ENCODE measurements at places on chromosomes 4 and X.

DNA sequence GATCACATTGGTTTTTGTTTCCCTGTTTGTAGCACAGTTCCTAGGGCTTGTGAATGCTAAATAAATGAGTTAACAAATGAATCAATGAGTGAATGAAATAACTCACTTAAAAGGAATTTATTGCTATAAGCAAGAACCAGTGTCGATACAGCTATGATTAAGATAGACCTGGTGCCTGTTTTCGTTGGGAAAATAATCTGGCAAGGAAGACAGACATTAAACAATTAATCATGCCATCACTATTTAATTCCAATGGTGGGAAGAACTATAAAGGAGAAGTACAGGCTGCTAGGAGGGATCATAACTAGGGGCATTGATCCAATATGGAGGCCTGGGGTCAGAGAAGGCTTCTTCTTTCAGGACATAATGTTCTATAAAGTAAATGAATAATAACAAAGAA lies 4.5 kb upstream of the CBR4 start:
- no peak for DNase-seq

- DNase-seq: no peak
Observed at GRCh38 chrX:98924511-98924910, 1485.6 kb downstream of the PCDH19 start.

- DNase-seq: no peak
Observed at GRCh38 chrX:22150371-22150770, 118.2 kb downstream of the PHEX start.

DNA sequence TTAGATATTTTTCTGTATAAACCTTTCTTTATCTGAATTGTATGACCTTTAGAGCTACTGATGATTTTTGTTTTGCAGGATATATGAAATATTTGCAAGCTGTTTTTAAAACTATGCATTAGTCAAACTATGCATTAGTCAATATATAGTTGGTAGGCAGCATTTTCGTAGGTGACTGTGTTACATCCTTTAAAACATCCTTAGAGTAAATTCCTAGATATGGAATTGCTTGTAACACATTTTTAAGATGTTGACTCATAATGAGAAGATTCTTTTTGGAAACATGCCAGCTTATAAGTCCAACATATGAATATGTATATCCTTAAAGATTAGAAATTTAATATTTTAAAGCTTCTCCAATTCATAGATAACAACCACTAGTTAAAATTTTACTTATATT lies 1768.5 kb downstream of the PCDH7 start:
- no peak for DNase-seq

DNA sequence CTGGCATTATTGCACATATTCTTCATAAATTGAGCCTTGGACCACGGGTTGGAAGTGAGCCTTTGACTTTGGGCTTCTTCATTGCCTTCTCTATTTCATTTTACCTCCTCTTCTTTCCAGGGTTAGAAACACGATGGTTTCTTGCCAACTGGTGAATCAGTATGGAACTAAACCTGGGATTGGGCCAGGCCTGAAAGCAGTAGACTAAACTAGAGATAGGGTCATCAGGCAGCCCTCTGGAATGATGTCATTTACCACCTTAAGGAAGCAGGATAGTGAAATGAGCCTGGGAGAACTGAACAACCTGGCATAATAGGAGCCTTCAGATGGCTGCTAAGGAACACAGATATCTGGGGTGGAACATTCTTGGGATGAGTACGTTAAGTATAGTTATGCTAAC lies 67.5 kb upstream of the ATP8A1 start:
- no peak for DNase-seq

- DNase-seq: no peak
Observed at GRCh38 chr4:182680234-182680653, 236.9 kb downstream of the DCTD start.

- no peak for DNase-seq
Observed at GRCh38 chr4:43680421-43680820, 768.2 kb downstream of the KCTD8 start.

DNA sequence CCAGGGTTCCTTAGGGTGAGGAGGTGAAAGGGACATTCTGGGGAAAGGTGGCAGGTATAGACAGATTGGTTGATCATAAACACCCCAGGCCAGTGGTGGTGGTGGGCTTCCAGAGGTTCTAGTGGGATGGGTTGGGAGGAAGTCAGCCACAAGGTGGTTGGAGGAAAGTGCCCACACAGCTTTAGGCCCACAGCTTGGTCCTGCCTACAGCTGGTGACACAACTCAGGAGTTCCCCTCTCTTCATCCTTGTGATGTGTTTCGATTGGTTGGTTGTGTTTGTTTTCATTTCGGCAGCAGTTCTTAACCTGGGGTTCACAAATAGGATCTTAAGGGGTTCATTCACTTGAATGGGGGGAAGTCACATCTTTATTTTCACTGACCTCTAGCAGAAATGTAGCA lies 157.0 kb downstream of the TMEM164 start:
- DNase-seq: no peak

GRCh38 chr4:153159728-153160221 lies 44.5 kb upstream of the TRIM2 start:
- no peak for DNase-seq

DNA sequence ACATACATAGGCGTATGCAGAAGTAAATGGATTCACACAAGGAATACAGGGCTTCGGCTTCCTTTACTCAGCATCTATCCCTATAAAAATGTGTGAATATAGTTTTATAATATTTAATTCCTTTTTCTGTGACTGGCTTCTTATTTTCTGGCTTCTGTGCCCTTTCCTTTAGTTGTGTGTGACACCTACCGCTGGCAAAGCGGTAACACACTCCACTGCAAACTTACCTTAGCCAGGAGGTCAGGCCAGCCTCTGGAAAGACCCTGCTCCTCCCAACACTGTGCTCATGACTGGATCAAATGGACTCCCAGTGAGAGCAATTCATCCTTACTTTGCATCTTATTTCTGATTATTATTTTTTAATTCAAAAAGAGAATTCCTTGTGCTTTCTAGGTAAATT lies 244.2 kb downstream of the ANK2 start:
- DNase-seq: no peak

GRCh38 chr4:177097291-177097690 lies 212.4 kb upstream of the NEIL3 start:
- no peak for DNase-seq

DNA sequence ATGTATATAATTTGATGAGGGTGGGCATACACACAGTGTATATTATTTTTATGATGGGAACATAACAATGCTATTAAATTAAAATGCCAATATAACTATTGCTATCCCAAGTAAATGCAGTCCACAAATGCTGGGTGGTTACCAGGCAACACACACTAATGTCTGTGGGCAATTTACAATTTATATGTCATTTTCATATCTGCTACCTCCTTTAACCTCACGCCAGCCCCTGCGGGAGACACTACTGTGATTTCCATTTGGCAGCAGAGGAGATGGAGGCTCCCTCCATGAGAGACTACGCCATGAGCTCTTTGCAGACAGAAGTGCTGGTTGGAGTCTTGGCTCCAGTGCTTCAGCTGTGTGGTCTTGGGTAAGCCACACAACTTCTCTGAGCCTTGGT lies 87.9 kb downstream of the PPP2R2C start:
- no peak for DNase-seq

DNA sequence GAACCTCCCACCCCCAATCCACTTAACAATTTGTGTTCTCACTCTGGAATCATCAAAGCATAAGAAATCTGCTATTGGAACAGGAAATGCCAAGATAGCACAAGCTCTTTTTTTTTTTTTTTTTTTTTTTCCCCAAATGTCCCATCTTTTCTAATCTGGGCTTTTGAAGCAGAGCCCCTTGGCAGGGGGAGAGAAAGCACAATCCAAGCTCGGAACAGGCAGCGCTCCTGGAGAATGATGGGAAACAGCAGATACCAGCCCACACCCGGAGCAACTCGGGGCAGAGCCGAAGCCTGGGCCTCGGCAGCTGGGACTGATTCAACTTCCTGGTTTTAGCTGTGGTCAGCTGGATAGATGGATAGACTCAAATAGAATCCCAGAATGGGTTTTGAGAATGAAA lies 235.1 kb downstream of the QDPR start:
- no peak for DNase-seq

DNA sequence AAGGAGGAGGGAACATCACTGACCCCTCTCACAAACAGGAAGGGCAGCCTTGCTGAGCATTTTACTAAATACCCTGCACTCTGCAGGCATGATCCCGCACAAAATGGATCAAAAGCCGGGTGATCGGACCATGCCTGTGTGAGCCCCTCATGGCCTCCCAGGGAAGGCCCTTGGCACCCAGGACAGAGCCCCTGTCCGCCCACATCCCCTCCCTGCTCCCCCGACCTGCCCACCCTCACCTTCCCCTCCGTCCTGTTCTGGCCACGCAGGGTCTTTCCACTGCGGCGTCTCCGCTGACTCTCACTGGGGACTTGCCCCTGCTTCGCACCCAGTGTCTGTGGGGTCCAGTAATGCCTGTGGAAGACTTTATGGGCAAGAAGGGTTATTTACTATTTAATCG lies 105.0 kb downstream of the HMX1 start:
- no peak for DNase-seq

GRCh38 chr4:76857074-76857409 lies 40.9 kb downstream of the SOWAHB start:
- DNase-seq: no peak

DNA sequence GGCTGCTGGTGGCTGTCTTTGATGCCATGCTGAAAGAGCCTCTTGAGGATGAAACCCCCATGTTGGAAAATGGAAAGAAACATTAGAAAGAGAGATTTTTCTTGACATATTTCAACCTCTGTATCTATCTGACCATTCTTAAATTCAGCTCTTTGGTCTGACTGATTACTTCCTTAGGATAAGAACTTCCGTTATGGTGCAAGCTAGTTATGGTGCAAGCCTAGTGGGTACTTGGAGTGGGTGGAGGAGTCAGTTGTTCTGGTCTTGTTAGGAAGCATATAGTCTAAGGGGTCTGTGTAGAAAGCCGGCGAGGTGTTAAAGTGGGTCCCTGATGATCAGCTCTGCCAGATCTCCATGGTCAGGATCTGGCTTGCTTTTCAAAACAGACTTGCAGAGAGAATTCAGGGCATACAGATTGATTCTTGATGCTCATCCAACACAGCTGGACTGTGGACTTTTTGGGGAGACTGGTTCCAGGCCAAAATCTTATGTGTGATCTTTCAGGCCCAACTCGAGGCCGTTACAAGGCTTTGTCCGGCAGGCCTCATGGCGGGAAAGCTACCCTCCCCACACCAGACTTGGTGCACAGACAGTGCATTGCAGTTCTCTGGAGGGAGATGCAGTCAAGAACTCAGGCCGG lies 82.8 kb upstream of the BOD1L1 start:
- no peak for DNase-seq

- no peak for DNase-seq
Observed at GRCh38 chrX:39528161-39528916, 569.4 kb downstream of the BCOR start.

DNA sequence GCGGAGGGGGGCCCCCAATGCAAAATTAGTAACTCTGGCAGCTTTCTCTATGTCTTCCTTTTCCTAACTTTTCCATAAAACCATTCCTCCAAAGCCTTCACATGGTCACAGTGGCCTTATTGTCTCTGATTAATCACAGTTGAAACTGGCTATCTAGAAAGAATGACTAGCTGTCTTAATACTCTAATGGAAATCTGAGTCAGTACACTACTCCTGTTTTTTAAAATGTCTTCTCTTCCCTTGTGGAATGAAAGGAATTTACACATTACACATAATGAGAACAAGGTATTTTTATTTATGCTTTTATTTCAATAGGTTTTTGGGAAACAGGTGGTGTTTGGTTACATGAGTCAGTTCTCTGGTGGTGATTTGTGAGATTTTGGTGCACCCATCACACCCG lies 66.3 kb upstream of the PUDP start:
- DNase-seq: no peak

- no peak for DNase-seq
Observed at GRCh38 chrX:18709833-18710232, 2.4 kb downstream of the PPEF1 start.

GRCh38 chrX:48025561-48025960 lies 18.8 kb downstream of the SPACA5 start:
- no peak for DNase-seq

GRCh38 chr4:5933116-5933515 lies 40.2 kb upstream of the CRMP1 start:
- DNase-seq: no peak

DNA sequence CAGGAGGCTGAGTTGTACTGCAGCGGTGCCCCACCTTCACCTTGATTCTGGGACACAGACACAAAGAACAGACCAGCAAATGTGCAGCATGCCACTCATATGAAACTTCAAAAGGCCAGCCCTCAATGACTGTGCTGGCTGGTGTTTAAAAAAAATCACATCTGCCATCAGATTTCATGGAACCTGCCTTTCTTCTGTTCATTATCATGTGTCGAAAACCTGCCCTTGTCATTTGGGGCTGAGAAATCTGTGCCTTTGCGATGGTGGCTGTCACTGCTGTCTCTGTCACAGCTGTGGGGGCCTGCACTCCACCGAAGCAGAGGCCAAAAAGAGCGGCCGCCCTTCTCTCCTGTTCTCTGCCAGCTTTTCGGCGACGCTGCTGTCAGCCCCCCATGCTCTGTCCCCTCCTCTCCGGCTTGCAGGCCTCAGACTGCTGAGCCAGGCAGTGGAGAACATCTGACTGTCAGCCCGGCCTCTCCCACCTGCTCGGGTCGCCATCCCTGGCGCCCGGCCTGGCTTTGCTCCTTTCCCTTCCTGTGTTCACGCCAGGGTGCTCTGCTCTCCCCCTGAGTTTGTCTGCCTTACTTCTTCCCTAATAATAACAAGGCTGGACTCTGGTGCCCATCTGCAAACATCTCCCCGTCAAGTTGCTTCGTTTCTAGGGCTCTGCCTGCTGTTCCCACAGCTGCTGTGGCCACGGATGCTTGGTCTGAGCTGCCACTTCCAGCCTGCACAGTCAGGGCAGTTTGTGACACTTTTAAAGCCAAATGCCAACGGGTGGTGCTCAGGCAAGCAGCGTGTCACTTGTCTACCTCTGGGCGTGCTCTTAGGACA lies 355.2 kb downstream of the UNC5C start:
- no peak for DNase-seq

DNA sequence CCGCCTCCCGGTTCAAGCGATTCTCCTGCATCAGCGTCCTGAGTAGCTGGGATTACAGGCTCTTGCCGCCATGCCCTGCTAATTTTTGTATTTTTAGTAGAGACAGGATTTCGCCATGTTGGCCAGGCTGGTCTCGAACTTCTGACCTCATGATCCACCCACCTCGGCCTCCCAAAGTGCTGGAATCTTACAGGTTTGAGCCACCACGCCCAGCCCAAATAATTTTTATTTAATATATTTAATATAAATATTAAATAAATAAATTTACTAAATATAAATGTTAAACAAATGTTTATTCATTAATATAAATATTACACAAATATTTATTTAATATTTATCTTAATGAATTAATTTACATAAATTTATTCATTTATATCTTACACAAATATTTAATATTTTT lies 120.2 kb downstream of the SHOX start:
- no peak for DNase-seq

GRCh38 chr4:172061204-172061603 lies 248.0 kb downstream of the GALNTL6 start:
- DNase-seq: no peak

GRCh38 chr4:149896432-149896831 lies 80.8 kb upstream of the IQCM start:
- no peak for DNase-seq

All from GOT3 (cell line).